DMS79 treated with DMSO at 0.1 percent for 48 hours (cell line): ENCODE measurements at places on chromosomes 1 and 21.

DNA sequence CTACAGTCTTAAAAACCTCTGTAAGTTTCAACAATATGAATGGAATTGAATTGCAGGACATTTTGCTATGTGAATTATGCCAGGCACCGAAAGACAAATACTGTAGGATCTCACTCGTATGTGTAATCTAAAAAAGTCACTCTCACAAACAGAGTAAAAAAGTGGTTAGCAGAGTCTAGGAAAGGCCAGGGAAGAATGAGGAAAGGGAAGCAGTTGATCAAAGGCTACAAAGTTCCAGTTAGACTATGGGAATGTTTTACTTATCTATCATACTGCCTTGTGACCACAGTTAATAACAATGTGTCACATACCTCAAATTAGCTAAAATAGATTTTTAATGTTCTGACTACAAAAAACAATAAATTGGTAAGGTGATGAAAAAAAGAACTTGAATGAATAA is 565.4 kb upstream of the BRINP3 start:
- no peak for DNase-seq

DNA sequence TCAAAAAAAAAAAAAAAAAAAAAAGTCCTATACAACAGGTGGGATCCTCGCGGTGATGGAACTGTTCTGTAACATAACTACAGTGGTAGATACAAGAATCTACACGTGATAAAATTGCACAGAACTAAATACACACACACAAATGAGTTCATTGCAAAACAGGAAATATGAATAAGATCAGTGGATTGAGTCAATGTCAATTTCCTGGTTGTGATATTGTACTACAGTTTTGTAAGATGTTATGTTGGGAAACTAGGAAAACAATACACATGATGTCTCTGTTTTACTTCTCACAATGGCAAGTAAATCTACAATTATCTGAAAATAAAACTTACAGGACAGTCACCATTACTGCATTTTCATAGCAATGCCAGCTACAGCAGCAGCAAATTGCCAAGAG is 59.8 kb downstream of the ITGB3BP start:
- DNase-seq = no peak

GRCh38 chr1:150999926-151000325 is 6.8 kb downstream of the MINDY1 start:
- DNase-seq = no peak

GRCh38 chr1:115090540-115090939 is 1.2 kb upstream of the TSPAN2 start:
- DNase-seq = no peak

- DNase-seq = no peak
Observed at GRCh38 chr1:23224739-23225648, 7.7 kb upstream of the HTR1D start.

GRCh38 chr1:70436622-70437251 is 25.7 kb downstream of the CTH start:
- no peak for DNase-seq

DNA sequence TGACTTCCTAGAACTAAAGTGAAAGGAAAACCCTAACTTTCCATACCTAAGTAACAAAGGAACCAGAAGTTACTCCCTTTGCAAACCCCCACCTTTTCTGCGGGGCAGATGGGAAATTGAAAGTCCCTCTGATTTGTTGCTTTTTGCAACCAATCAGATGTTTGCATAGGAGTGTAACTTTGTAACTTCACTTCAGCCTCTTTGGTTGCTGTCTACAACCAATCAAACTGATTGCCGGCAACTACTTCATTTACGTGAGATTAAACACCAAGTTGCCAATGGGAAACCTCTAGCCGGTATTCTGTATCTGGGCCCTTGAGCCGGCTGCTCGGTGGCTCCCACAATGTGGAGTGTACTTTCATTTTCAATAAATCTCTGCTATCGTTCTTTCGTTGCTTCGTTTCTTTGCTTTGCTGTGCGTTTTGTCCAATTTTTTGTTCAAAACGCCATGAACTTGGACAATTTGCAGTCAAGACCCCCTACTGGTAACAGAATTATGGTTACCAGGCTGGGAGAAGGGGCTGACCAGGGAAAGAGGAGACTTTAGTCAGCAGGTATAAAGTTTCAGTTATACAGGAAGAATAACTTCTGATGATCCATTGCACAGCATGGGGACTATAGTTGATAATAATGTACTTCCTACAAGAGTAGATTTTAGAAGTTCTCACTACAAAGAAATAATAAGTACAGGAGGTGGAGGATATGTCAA is 69.2 kb upstream of the RGS2 start:
- no peak for DNase-seq

- DNase-seq = no peak
Observed at GRCh38 chr1:195604287-195604686, 1004.0 kb downstream of the KCNT2 start.

DNA sequence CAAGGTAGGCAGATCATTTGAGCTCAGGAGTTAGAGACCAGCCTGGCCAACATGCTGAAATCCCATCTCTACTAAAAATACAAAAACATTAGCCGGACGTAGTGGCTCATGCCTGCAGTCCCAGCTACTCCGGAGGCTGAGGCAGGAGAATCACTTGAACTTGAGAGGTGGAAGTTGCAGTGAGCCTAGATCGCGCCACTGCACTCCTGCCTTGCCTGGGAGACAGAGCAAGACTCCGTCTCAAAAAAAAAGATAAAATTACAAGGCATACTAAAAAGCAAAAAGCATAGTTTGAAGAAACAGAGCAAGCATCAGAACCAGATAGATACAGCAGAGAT is 61.2 kb upstream of the CDC42BPA start:
- no peak for DNase-seq

GRCh38 chr1:67224856-67225255 is 58.6 kb downstream of the IL23R start:
- no peak for DNase-seq

DNA sequence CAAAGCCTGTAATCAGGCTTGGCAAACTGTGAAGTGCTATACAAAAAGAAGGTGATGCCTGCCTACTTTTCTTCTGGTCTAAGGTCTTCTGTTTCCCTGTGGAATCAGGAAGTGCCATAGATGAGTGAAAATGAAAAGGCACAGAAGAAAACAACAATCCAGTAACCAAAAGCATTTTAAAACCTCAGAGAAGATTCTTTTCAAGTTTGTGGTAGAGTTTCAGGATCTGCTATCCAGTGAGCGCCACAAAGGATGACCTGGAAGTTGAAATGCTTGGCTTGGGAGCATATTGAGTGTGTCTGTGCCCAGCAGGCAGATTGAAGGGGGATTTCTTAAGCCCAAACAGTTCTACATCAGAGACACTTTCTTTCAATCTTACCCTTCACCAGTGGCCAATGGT is 272.2 kb downstream of the PAPPA2 start:
- DNase-seq = no peak

DNA sequence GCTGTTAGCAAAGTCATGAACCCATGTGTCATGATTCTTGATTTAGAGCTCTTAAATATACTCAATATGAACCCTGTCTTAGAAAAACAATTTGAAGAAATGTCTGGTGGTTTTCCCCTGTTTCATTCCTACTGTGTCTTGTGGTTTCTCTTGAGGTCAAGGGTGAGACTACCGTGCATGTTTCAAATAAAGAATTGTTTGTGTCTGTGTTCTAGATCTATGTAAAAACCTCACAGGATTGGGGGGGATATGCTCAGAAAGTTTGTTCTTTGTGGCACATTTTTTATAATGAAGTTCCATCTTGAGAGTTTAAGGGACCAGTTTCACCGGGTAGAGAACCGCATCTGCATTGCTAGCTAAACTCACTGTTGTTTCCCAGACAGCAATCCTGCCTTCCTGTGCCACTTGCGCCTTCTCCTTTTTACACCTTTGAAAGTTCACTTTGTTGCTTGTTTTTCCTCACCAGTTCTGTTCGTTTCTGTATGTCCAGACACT is 30.9 kb upstream of the CACYBP start:
- no peak for DNase-seq

DNA sequence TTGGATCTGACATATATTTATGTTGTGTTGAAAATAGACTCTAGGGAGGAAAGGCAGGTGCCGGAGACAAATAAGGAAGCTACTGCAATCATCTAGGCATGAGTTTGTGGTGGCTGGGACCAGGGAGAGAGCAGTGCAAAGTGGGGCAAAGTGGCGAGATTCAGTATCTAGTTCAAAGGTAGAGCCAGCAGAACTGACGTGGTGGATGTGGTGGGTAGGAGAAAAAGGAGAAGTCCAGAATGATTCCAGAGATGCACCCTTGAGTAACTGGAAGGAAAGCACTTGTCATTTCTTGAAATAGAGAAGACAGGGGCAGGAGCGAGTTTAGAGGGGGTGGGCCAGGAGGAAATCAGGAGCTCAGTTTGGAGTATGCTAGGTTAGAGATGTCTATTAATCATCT is 275.2 kb downstream of the KAZN start:
- no peak for DNase-seq

DNA sequence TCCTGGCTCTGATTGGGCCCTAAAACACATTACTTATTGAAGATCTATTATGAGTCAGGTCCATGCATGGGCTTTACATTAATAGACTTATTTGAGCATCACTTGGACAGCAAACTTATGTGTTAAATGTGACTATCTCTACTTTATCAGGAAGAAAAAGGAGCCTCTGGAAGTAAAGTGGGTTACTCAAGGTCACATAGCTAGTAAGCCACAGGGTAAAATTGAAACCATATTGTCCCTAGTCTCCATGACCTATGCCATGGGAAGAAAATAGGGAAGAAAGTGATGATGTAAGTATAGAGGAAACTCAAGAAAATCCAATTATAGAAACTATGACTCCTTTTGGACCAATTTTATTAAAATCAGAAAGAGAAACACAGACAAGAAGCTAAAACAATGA is 555.3 kb downstream of the NUF2 start:
- no peak for DNase-seq
